ENCODE measurements at places on chromosomes 7 and 10. TPM values are rescaled to one million over a fixed set of nuclear protein-coding genes. Genes with fewer than 3 reads are reported as not detected.
A peak's percentile ranks its signal among the peaks of the same experiment; 100 is the strongest.

GRCh38 chr10:24269476-24269875, 60.5 kb downstream of the KIAA1217 start:
- no peak for DNase-seq

DNA sequence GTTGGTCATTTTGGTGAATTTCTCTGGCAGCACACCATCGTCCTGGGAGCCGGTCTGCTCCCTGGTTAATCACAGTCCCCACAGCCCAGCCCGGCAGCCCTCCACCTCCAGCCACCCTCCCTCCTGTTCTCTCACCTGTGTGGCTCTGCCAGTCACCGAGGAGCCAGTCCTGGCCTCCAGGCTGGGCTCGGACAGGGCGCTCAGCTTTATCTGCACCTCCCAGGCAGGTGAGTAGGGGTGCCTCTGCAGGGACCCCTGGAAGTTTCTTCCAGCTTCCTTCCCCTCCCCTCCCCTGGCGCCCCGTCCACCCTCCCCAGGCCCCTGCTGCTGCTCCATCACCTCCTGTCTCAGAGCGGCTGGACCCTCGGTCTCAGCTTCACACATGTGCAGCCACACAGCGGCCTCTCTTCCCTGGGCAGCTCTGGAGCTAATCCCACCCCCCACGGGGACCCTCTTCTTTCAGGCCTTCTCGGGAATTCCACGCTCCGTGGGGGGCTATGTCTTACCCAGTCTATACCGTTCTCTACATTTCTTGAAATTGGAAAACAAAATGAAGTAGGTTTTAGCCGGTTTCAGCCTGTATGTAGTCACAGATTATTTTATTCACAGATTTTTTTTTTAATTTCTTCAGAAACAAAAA, 213.9 kb upstream of the PPP2R2D start:
- no peak for DNase-seq

GRCh38 chr7:84281518-84281917, 86.9 kb upstream of the SEMA3A start:
- DNase-seq = no peak

GRCh38 chr10:117936566-117936965, 110.2 kb downstream of the RAB11FIP2 start:
- no peak for DNase-seq

GRCh38 chr10:5532618-5533097, 7.9 kb downstream of the CALML3 start:
- DNase-seq = no peak

DNA sequence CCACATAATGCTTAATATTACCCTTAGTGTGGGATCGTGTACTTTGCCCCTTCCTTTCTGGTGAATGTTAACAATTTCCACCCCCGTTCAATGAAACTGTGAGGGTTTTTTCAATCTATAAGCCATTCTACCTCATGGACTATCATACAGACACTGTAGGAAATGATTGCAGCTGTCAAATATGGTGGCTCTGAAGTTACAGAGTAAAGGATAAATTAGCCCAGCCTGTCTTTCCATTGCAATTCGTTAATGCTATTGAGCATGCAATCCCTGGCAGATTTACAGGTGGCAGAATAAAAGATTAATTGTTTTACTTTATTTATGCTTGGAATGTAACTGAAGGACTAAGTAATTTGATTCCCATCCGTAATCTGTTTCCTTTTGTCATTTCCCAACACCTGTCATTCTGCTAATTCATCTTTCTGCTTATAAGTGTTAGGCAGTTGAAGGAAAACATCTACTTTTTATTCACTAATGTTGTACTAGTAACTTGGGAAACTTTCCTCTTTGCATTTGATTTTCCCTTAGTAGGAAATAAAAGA, 1211.6 kb upstream of the LRRN3 start:
- no peak for DNase-seq

GRCh38 chr10:100020142-100020885, 10.6 kb upstream of the DNMBP start:
- DNase-seq = no peak

- no peak for DNase-seq
Measured at GRCh38 chr7:368651-369475, 78.9 kb downstream of the FOXL3 start.

- no peak for DNase-seq
Measured at GRCh38 chr7:11706666-11707605, 125.1 kb downstream of the THSD7A start.

DNA sequence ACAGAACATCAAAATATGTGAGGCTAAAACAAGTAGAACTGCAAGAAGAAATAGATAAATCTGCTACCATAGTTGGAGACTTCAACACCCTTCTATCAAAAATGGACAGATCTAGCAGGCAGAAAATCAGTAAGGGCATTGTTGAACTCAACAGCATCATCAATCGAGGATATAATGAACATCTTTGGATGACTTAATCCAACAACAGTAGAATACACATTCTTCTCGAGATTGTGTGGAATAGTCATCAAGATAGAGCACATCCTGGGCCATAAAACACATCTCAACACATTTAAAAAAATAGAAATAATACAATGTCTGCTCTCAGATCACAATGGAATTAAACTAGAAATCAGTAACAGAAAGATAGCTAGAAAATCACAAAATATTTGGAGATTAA, 9.9 kb downstream of the IGFBP1 start:
- no peak for DNase-seq

- DNase-seq = no peak
Measured at GRCh38 chr7:117621075-117621618, 141.3 kb downstream of the CFTR start.

DNA sequence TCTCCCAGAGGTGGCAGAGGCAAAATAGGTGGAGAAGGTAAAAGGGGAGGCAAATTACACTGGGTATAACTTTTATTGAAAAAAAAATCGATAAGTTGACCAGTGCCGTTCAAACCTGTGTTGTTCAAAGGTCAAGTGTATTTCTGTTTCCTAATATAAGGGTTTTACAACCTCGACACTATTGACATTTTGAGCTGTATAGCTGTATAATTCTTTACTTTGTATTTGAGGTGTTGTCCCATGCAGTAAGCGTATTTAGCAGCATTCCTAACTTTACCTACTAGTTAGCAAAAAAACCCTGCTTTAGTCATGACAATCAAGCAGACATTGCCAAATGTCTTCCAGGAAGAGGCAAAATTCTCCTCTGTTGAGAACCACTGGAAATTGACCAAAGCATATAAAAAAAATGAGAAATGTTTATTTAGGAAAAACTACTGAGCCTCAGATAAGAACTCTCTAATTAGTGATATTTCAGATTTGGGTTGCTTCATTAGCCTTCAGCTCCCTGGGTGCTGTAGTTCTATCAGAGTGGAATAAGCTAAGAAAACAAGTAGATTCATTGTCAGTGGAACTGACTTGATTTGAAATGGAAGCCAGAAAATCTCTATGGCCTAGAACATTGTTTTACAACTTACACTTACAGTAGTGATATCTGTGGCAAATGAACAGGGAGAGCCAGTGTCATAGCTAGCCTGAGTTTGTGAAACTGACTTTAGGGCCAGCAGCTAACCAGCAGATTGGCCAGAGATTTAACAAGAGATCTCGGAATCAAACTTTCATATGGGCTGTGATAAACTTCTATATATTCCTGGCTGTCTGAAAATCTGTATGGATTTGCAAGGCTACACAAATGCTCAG, 331.6 kb downstream of the DGKB start:
- no peak for DNase-seq

GRCh38 chr10:69994262-69994661, 58.4 kb upstream of the MACROH2A2 start:
- no peak for DNase-seq

- no peak for DNase-seq
Measured at GRCh38 chr7:95919556-95919955, 147.2 kb downstream of the DYNC1I1 start.

- DNase-seq = no peak
Measured at GRCh38 chr7:37656913-37657530, 26.5 kb upstream of the GPR141 start.

- peak; percentile 8 for DNase-seq
Measured at GRCh38 chr7:49001610-49002033, 77.3 kb downstream of the CDC14C start.

DNA sequence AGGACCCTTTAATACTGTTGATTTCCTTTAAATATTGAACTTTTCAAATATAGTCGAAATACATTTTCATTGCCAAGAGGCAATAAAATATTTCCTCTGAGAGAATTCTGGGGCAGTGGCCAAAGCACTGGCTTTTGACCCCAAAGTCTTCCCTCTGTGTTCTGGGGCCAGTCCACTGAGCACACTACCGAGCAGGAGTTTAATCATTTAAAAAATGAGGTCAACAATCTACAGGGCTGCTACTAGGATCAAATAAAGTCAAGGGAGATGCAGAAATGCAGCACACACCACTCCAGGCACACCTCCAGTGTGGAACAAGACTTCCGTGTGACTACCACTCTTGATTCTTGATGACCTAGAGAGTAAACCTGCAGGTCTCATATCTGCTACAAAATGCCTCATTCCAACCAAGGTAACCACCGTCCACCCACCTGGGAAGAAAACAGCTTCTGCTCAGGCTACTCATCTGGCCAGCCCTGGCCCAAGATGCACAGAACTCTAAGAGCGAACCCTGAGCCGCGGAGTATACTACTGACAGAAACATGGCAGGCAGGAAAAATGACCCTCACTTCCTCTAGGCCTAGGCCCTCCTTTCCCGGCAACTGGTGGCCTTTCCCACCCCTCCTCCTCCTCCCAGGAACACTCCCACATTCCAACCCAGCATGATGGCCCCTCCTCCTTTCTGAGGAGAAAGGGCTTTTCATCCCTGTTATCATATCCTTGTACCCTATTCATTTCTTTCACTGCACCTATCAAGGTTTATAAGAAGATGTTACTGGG, 97.7 kb downstream of the ALOX5 start:
- no peak for DNase-seq

DNA sequence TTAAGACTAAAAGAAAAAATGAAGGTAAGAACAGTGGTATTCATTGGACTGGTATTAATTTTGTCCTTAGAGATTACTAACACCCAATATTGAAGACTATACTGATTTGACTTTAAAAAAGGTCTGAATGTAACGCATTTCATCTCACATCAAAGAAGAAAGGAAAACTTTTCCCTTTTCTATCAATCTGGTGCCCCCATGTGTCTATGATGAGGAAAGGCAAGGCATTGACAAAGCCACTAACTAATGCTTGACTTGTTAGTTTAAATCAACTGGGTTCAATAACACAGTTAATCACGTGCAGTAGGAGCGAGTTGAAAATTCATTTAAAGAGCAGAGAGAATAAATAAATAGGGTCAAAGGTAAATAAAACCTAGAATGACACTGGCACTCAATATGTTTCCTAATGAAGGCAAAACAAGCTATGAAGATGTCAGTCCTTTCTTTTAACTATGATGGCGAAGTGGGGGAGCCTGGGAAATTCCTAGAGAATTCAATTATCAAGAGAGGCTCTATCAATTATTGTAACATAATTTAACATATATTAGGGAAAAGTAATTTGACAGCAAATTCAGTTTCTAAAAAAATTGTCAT, 180.9 kb downstream of the ANK3 start:
- DNase-seq = no peak

DNA sequence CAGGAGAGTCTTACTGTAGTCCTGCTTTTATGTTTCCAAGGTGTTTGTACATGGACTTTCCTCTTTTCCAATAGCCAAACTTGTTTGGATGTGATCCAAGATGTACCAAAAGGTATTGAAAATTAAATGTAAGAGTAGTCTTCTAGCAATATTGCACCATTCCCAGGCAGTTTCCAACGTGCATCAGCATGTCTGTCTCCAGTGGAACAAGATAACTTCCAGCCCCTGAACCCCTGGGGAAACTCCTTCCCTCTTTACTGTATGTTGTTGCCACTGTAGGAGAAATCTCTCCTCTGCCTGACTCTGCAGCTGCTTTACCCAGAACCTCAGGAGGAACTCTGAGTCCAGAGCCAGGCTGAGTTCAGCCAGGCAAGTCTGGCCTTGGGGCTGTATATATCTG, 18.5 kb downstream of the ARMC10 start:
- DNase-seq = no peak

- no peak for DNase-seq
Measured at GRCh38 chr7:50834679-50835078, 52.0 kb upstream of the GRB10 start.

DNA sequence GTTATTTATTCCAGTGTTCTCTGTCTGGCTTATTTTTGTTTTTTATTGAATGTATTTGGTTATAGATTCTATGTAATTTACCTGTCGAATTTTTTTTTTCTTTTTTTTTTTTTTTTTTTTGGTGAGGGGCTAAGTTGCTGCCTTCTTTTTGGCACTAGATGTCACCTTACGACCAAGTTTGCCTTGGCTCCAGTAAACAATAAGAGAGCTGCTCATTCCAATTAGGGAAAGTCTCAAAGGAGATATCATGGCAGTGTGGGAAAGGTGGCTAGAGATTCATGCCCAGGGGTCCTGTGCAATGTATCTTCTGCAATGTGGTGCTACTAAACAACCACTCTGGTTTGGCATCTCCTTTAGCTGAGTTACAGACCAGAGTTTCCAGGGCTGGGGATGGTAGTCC, 84.0 kb downstream of the PTPN20 start:
- DNase-seq = no peak

GRCh38 chr7:107467972-107468371, 1.9 kb upstream of the GPR22 start:
- DNase-seq = no peak

GRCh38 chr10:94103801-94104221, 110.1 kb downstream of the PLCE1 start:
- no peak for DNase-seq

DNA sequence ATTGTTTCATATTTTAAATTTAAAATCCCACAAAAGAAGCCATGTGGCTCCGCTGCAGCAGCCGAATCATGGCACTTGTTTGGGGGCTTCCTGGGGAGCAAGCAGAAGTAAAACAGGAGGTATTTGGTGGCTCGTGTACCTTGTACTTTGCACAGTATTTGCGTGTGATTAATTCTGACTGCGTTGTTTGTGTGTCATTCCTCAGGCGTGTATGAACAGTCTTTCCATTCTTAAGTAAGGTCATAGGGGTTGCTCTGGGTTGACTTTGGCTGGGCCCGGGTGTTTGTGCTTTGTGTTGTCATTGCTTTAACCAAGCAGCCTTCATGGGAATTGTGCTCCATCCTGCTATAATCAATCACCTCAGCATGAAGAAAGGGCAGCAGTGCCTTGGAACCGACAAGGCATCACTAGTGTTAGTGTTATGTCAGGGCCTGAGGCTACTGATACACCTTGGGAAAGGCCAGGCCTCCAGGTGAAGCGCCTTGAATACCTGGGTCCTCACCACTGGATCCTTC, 182.4 kb downstream of the ARHGAP21 start:
- no peak for DNase-seq

Gene FFAR4
- total RNA-seq = not detected

Gene DNAJC12
- 11.0 TPM for total RNA-seq

Gene HOXA10
- total RNA-seq = not detected

Gene HDAC9
- 0.48 TPM for total RNA-seq

Gene CDK13
- total RNA-seq = 47.4 TPM

Gene TCTN3
- 66.5 TPM for total RNA-seq

Gene LRRC61
- total RNA-seq = 25.8 TPM

Gene RBP4
- total RNA-seq = not detected

Gene ARHGEF5
- 10.8 TPM for total RNA-seq

Gene C10orf105
- 0.11 TPM for total RNA-seq

Gene PHKG1
- 3.6 TPM for total RNA-seq

Gene ATOH7
- total RNA-seq = not detected

Gene PSTK
- total RNA-seq = 3.4 TPM

Gene C7orf33
- not detected for total RNA-seq

Gene CPED1
- total RNA-seq = not detected

Gene HGF
- total RNA-seq = not detected

All from activated T-helper 2 cell treated with anti-CD3 and anti-CD28 coated beads, Interferon-gamma antibody, Interleukin-2, Interleukin-4, amounts not matched to agents 10 μg/mL and 5 μg/mL and 100 μg/mL, durations not matched to agents 14 hours and 24 hours and 36 hours (primary cell).